ENCODE measurements at places on chromosomes 4 and X.

DNA sequence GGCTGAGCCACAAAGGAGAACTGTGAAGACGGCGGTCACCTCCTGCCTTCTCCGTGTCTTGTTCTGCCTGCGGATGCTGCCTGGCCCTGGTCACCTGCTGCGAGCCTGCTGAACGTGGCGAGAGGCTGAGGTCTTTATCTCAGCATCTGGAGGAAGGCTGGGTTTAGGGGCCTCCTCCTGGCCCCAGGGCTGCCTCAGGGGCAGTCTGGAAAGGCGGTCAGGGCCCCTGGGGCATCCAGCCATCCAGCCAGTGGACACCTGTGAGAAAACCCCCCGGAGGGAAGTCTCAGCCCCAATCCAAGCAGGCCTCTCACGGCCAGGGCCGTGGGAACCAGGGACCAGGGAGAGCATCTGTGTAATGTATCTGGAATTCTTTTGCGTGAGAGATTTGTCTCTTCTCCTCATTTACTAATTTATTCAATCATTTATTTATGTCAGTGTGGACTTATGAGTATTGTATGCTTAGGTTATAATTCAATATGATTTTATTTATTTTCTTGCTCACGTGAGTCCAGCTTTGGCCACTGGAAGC is 11.3 kb downstream of the PDE6B start:
- DNase-seq = no peak

- DNase-seq = no peak
These were observed 60.9 kb downstream of the IRF2 start for GRCh38 chr4:184413261-184414046.

DNA sequence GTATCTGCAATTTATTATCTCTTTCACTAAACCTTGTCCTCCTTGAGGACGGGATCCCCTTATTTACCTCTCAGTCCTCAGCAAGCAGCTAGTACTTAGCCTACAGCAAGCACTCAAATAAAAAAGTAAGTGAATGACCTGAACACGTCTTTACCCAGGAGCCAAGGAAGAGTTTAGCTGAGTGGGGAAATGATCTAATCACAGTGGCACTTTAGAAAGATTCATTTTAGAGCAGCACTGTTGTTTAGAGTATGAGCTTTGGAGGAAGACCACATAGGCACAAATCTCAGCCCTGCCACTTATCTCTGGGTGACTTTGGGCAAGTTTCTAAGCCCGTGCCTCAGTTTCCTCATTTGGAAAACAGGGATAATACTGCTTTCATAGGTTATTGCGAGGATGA is 2.7 kb downstream of the FAM120C start:
- DNase-seq = no peak

DNA sequence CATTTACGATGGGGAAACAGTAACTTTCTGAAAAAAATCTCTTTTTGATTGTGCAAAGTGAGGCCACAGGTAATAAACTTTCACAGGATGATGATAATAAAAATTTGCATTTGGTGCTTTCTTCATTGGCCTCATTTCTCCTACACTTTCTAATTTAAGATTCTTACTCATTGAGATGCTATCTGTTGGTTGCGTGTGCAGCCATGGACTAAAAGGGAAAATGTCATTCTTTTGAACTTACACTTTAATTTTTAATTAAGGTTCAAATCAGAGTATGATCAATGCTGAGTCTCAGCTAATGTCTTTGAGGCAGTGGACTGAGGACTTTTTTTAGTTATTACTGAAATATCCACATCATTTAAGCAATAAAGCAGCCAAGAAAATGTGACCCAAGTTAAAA is 87.6 kb downstream of the SEL1L3 start:
- DNase-seq = no peak

GRCh38 chrX:25356456-25356855 is 340.7 kb upstream of the ARX start:
- DNase-seq = peak; percentile 47

DNA sequence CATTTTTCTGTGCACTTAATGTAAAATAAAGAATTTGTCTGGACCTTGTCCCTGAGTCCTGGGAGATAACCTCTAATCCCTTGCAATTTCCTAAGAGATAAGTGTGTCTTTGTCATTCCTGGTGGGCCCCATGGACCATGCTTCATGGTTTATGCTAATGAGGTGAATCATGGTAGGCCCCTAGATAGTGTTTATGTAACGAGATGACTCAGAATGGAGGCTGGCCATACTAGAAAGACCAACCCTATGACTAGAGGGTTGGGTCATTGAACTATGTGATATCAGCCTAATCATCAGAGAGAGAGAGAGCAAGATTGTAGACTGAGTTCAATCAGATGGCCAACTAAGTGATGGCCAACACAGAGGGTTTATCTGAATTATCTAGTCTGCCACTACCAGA is 64.2 kb upstream of the NHSL2 start:
- no peak for DNase-seq

DNA sequence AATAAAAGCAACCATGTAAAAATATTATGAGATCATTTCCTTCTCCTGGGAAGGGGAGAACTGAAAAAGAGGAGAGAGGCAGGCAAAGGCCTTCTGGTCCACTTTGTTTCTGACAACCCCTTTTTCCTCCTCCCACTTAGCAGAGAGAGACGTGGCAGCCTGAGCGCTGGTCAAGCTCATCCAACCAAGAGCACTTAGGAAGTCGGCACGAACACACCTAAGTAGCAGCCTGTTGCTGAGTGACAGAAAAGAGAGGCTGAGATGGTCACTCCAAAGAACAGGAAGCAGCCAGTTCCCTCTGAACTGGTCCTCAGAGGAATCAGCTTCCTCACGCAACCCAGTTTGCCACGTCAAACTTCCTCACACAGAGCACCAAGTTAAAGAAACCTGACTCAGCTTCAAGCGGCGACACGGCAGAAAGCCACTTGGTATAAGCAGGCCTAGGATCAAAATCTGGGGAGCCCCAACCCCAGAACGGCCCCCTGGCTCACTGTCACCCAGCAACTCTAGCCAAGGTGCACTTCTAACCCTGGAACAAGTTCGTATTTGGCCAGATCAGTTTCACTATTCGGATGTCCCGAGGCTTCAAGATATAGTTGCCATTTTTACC is 861 bp downstream of the SEC24D start:
- DNase-seq = no peak

DNA sequence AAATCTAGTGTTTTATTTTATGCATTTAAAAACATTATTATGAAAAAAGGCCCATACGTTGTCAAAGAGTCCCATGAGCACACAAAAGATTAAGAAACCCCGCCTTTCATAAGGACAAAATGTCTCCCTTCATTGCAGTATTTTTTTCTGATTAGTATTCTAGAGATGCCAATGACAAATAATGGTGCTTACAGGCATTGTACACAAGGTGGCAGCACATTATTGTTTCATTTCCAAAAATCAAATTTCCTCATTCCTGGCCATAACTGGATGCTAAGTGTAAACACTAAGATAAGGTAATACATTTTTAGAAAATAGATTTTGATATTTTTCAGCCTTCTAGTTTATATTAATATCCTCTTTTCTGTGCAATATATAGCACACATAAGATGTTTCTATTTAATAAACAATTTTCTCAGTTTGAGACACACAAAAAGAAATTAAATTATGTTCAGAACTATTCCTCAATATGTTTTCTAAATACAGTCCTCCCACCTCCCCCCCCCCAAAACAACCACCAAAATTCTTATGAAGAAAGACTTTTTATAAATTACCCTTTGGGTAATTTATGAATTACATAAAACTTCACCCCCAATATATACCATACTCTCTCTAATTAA is 47.7 kb downstream of the TIGD2 start:
- no peak for DNase-seq

- no peak for DNase-seq
These were observed 17.7 kb downstream of the IQSEC2 start for GRCh38 chrX:53263597-53264094.

DNA sequence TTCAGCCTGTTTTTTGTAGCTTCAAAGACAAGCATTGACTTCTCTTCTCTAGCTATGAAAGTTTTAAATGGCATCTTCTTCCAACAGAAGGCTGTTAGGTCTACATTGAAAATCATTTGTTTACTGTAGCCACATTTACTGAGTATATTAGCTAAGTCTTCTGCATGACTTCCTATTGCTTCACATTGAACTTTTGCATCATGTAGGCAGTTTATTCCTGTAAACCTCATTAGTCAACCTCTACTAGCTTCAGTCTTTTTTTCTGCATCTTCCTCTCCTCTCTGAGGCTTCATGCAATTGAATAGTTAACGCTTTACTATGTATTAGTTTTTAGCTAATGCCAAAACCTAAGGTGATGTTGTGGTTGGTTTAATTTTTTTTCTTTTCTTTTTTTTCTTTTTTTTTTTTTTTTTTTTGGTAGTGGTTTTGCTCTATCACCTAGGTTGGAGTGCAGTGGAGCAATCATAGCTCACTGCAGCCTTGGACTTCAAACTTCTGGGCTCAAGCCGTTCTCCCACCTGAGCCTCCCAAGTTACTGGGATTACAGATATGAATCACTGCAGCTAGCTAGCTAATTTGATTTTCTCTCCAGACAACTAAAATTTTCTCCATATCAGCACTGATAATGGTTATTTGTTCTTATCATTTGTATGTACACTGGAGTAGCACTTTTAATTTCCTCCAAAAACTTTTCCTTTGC is 3.4 kb downstream of the UGT2A3 start:
- no peak for DNase-seq

DNA sequence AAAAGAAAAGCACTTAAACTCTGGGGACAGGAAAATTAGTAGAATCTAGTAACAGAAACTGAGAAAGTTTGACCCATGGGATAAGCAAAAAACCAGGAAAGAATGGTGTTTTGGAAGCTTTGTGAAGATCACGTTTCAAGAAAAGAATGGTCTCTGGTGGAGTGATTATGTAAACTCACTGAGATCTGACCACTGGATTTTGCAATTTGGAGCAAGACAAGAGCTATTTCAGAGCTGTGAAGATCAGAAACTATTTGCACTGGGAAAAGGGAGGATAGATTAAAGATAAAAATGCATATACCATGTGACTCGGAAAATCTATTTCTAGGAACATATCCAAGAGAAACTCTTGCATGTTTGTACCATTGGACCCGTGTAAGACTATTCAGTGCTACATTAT is 4.3 kb downstream of the TMPRSS11D start:
- DNase-seq = no peak

DNA sequence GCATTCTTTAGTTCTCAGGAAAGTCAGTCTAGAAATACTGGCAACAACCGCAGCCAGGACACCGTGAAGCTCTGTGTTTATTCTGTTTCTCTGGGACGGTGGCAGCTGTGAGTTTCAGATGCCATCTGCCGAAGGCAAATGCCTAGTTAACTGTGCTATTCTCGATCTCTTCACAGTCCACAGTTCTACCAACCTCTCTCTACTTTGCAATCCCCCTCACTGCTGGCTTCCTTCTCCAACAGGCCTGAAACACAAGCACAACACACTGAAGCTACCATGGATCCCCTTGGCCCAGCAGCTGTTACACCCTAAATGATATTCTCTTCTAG is 118.8 kb downstream of the ZNF827 start:
- peak; percentile 68 for DNase-seq

DNA sequence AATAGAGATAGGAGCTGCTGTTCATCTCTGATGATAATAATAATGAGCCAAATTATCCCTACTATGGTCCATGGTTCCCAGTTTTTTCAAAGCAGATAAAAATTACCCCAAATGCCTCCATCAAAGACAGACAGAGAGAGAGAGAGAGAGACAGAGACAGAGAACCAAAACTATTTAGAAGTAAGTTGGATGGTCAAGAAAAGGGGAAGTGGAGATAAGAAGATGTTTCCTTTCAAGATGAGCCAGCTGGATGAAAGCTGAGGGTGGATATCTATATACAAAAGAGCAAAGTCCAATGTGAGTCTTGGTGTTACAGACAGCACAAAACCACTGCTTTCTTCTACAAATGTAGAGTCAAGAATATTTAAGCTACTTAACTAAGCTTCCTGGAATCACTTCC is 173.9 kb downstream of the GRIA3 start:
- DNase-seq = no peak

- no peak for DNase-seq
These were observed 452.7 kb upstream of the FAT1 start for GRCh38 chr4:187176261-187176910.

- no peak for DNase-seq
These were observed 3.1 kb downstream of the AMOT start for GRCh38 chrX:112837531-112837930.

- DNase-seq = no peak
These were observed 642.8 kb upstream of the DIPK2B start for GRCh38 chrX:45843518-45843917.

DNA sequence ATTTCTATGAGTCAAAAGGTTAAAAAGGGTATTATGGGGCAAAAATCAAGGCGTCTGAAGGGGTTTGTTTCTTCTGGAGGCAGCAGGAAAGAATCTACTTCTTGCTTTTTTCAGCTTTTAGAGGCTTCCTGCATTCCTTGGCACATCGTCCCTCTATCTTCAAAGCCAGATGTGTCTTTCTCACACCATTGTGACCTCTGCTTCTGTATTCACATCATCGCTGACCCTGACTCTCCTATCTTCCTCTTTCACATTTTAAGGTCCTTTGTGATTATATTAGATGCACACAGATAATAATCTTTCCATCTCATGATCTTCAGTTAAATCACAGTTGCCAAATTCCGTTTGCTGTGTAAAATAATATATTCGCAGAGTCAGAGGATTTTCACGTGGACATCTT is 112.7 kb downstream of the PPP4R3C start:
- no peak for DNase-seq

DNA sequence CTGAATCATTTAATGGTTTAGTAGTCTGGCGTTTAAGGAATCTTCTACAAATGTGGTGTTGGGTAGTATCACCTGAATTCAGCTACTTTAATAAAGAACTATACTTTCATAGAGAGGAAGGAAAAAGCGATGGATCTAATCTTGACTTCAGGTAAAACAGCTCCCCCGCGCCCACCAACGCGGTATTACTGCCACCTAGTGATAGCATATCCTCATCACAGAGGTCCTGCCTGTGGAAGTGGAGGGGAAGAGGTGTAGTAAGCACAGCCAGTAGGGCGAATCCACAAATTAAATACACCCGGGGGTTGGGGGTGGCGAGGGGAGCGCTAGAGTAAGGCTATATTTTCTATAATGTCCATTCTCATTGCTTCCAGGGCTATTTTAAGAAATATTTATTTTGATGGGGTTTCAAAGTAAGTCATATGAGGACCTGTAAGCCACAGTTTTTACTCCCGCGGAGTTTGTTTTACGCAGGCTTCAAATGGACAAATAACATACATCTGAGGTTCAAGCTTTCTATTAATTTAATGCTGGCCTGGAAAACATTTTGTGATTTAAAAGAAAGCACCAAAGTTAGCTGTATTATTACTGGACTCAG is 8.3 kb upstream of the DAPP1 start:
- no peak for DNase-seq
